ENCODE measurements at places on chromosomes 2 and 18.

- no peak for DNase-seq
Observed at GRCh38 chr2:238401551-238401950, 25.2 kb upstream of the ASB1 start.

- DNase-seq, result no peak
Observed at GRCh38 chr2:224969633-224970260, 72.5 kb downstream of the DOCK10 start.

DNA sequence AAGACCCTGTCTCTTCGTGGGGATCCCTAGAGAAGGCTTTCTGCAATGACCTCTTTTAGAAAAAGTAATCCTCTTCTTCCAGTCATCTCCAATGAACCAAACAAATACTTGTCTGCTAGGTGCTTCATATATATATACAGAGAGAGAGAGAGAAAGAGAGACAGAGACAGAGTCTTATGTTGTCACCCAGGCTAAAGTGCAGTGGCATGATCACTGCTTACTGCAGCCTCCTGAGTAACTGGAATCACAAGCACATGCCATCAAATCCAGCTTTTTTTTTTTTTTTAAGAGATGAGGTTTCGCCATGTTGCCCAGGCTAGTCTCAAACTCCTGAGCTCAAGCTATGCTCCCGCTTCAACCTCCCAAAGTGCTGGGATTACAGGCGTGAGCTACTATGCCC lies 18.6 kb upstream of the PKDCC start:
- DNase-seq, result no peak

DNA sequence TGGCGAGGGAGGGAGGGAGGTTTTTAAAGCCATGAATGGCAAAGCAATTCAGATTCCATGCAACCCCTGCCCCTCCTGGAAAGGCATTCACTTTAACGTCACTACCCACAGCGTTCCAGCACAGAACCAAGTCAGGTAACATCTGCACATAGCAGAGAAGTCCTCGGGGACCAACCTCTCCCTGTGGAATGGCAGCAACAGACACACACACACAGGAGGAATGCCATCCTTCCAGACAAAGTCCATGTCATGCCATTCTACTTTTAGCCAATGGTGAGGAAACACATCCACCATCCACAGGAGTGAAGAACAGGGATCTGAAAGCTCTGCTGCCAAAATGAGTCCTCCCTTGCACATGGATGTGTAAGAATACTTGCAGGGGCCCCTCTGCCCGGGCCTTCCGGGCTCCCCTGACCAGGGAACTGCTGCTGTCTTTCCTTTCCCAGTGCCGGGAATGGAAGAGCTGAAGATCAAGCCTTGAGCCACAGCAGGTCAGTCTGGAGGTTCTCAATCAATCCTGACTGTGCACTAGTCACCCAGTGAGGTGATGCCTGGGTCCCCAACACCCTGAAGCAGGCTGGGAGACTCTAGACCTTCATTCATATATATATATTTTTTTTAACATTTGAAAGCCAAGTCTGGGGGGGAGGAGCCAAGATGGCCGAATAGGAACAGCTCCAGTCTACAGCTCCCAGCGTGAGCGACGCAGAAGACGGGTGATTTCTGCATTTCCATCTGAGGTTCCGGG lies 63.7 kb downstream of the UXS1 start:
- DNase-seq, result no peak

DNA sequence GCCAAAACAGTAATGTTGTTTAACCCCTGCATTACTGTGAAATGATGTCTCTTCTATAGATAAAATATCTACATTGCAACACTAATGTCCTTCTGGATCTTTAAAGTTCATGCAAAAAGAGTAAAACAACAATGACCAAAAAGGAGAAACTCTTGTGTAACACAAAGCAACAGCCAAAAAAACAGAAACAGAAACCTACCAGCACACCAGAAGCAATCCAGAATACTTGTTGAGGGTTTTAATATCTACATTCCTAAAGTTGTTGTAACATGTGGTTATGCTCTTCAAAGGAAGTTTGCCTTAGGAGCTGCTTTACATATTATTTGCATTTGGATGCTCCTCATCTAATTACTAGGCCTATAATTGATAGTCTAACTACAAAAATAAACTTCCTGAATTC lies 157.2 kb downstream of the BABAM2 start:
- DNase-seq, result no peak

DNA sequence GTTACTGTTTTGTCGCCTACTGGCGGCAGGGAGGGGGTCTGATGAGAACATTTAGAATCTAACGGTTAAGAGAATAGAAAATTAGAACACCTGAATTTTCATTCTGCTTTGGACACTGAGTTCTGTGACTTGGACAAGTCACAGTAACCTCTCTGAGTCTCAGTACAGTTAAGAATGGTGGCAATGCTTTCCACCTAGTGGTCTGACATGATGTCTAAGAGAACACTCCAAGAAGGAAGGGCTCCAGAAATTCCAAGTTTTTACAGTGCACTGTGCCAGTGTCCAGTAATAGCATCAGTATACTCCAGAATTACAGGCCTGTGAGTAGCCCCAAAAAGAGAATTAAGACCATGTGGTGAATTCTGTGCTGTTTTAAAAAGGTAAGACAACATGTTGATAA lies 174.1 kb upstream of the ZFP36L2 start:
- no peak for DNase-seq

DNA sequence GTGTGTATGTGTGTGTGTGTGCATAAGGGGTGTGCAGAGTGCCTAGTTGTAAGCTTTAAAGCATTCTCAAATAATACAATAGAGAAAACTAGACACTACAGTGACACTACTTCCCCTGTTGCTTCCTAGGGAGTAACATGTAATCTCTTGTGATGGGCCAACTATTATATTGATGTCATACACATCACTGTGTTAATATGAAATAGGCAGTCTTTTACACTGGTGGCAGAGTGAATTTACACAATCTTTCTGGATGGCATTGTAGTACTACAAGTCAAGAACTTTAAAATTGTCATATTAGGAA lies 488.0 kb upstream of the ZEB2 start:
- no peak for DNase-seq

Data from activated naive CD4-positive, alpha-beta T cell (primary cell).